ENCODE measurements at places on chromosomes 7 and 10.

DNA sequence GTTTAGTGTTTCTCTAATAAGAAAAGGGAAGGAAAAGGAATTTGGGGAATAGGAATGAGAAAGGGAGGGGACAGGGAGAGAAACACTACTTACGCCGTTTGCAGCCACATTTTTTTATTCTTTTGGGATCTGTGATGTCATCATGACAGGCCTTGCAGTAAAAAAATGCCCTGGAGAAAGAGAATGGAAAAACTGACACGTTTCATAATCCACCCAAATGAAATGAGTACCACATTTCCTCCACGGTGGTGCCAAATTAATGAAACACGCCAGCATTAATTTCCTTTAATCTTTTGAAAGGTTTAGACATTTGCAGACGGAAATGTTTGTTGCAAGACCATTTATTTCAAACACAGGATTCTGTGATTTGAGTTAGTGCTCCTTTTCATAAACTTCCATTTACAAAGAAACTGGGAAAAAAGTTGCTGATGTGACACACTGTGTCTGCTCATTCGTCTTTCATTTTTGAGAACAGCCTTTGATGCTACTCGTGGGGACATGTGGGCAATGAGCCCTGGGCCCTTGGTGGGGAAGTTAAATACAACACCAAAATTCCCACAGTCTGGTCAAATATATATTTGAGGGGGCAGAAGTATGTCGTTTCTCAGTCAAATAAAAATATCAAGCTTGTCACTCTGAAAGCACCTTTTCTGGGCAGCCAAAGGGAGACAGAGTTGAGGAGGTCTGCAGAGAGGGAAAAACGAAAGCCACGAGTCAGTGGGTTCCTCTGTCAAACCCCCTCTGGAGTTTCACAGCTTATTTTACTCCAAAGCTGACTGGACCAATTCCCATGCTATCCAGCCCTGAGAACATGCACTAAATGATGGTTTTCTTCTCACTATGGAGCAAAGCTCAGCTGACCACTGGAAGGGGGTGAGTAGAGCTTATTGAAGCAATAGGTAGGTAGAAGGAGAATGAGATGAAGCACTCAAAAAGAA is 625.5 kb downstream of the KCNMA1 start:
- no peak for DNase-seq

- DNase-seq: no peak
These were observed 1009.4 kb downstream of the TYW1 start for GRCh38 chr7:68005992-68006391.

DNA sequence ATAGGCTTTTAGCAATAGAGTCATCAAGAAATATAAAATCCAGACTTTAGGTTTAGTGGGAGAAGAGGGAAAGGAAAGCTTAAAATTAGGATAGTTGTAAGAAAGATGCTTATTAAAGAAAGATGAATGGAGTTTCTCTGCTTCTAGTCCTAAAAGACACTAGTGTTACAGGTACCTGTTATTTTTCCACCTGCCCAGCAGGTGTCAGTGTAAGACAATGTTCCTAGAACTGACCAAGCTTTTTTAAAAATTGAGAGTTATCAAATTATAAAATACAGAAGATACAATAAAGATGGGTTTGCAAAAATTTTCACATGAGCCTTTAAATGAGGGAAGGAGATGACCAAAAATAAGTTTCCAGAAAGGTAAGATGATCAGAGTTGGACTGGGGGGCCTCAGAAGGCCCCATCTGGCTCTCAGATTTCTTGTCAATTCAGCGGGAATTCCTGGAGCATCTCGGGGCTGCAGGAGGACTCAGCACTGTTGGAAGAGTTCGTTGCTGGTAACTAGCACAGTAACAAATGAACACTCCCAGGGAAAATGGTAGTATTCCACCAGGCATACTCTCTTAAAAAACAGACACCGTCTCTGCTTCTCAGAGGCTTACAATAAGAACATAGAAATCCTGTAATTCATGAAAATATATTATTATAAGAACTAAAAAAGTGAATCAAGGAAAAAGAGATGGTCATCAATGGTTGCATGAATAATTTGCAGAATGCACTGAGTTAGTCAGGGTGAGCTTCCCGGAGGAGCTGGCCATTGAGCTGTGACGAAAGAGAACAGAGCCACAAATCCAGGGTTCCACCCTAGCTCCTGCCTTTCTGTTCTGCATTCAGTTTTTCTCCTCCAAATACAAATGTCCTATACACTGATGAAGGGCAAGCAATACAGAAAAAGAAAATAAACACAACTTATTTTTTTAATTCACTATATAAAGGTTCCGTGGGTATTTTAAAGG is 71.8 kb upstream of the PIK3CG start:
- no peak for DNase-seq

GRCh38 chr7:108421720-108422331 is 34.4 kb downstream of the NRCAM start:
- no peak for DNase-seq

- no peak for DNase-seq
These were observed 64.4 kb upstream of the SKAP2 start for GRCh38 chr7:26928703-26929347.

- DNase-seq: no peak
These were observed 712.7 kb upstream of the IGFBP3 start for GRCh38 chr7:46633630-46634240.

DNA sequence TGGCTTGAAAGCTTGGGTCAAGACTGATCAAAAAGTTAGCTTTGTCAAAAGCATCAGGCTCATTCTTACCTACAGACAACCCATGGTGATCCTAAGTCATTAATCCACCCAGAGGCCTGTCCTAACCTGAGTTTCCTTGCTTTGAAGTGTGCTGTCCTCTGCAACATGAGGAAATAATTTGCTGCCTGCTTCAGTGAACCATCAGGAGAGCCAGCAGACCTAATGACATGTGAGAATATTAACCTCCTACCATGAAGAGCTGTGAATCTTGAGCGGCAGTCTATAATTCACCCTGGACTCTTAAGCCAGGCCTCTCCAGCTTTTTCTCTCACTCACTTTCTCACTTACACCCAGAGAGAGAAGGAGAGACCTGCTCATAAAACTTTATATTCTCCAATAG is 590.0 kb downstream of the LRMDA start:
- no peak for DNase-seq

GRCh38 chr7:55348502-55348901 is 16.6 kb upstream of the LANCL2 start:
- no peak for DNase-seq

GRCh38 chr10:79490400-79491142 is 21.8 kb upstream of the EIF5AL1 start:
- no peak for DNase-seq

DNA sequence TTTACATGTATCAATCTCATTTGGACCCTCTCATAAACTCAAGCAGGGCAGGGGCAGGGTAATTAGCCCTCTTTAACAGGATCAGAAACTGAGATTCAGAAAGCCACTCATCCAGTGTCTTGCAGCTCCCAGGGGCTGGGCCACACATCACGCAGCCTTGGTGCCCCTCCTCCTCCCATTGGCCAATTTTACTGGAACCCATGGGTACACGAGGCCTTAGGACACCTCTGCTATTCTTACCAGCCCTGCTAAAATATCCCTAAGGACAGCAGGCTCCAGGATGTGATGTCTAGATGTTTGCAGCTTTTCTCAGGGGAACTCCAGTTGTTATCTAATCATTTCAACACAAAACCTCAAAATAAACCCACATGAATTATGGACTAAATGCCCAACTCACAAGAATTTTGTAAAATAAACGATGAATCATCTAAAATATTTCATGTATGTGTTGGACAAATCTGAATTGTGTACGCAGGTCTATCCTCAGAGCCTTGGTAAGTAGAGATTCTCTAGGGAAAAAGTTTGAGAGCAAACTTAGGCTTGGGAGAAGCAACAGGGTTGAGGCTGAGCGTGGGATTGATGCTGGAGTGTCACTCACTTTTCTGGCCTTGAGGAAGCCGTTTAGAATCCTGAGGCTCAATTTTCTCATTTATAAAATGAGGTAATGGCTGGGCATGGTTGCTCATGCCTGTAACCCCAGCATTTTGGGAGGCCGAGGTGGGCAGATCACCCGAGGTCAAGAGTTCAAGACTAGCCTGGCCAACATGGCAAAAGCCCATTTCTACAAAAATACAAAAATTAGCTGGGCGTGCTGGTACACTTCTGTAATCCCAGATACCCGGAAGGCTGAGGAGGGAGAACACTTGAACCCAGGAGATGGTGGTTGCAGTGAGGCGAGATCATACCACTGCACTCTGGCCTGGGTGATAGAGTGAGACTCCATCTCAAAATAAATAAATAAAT is 69.7 kb upstream of the TNS3 start:
- DNase-seq: no peak
